Colonic mucosa (tissue), 4 donors: ENCODE measurements at places on chromosomes 3 and 15. TPM values are rescaled to one million over a fixed set of nuclear protein-coding genes. Genes with fewer than 3 reads are reported as not detected.

DNA sequence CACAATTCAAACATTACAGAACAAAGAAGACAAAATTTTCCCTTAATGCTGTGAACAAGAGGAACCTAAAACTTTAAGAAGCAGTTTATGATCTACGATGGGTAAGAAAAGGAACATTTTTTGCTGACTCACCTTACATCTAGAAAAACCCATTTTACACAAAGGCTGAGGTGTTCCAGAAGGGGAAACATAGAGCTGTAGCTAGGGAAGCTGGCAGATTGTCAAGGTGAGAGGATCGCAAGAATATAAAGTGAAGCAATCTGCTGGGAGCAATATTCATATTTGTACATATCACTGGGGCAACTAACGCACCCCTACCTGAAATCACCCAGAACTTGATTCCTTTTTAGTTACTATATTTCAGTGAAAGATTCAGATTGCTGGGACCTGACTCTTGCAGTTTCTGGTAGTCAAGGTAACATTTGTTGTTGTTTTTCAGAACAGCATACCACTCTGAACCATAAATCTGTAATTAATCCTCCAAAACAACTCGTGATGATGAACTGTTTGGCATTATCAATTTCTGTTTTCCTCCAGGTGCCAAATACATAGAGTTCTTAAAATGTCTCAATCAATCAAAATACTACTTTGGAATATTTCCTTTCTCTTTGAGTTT, 184.1 kb upstream of the LRRC3B start:
- H3K27ac ChIP-seq, result no peak overlapping the region
- no peaks in the 10 kb centered on the region for H3K4me1 ChIP-seq
- H3K27me3 ChIP-seq, result no peaks in the 10 kb centered on the region
- H3K36me3 ChIP-seq, result no peaks in the 10 kb centered on the region
- DNase-seq, result no peak
- H3K4me3 ChIP-seq, result no peak overlapping the region

DNA sequence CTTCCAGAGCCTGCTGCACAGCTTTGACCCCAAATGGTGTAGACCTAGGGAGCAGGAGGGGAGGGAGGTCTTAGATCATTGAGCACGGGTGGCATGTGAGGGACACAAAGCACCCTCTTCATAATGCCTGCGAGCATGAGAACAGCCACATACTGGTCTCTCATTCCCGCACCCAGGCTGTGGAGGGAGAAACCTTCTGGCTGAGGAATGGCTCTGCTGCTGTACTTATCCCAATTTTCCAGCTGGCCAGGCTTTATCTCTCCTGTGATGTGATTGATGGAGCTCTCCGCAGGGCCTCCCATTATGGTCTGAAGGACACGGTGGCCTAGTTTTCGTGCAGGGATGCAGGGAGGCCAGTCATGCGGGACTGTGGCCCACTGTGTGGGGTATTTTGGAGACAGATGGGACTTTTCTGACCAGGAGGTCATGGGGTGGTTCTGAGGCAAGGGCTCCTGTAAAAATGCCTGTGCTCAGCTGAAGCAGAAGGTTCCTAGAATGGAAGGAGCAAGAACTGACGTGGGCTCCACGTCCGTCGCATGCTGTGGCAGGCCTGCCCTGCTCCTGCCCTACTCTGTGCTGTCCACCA, 251.5 kb downstream of the PLCL2 start:
- no peak for DNase-seq
- no peak overlapping the region for H3K4me3 ChIP-seq
- no peak overlapping the region for H3K27ac ChIP-seq
- no peaks in the 10 kb centered on the region for H3K4me1 ChIP-seq
- H3K36me3 ChIP-seq, result no peaks in the 10 kb centered on the region
- no peaks in the 10 kb centered on the region for H3K27me3 ChIP-seq

- no peaks in the 10 kb centered on the region for H3K4me1 ChIP-seq
- no peak overlapping the region for H3K4me3 ChIP-seq
- H3K27me3 ChIP-seq, result no peaks in the 10 kb centered on the region
- no peak overlapping the region for H3K27ac ChIP-seq
These were observed 229.6 kb downstream of the IGSF11 start for GRCh38 chr3:118805007-118805406.

GRCh38 chr3:191269289-191270085, 59.7 kb upstream of the CCDC50 start:
- H3K4me3 ChIP-seq, result no peak overlapping the region
- no peaks in the 10 kb centered on the region for H3K36me3 ChIP-seq
- no peak for DNase-seq
- H3K27ac ChIP-seq, result no peak overlapping the region
- no peaks in the 10 kb centered on the region for H3K4me1 ChIP-seq

Gene NR2E3
- total RNA-seq, result 0.64 TPM
